ENCODE measurements at places on chromosomes 1 and 21.
A peak's percentile ranks its signal among the peaks of the same experiment; 100 is the strongest.

DNA sequence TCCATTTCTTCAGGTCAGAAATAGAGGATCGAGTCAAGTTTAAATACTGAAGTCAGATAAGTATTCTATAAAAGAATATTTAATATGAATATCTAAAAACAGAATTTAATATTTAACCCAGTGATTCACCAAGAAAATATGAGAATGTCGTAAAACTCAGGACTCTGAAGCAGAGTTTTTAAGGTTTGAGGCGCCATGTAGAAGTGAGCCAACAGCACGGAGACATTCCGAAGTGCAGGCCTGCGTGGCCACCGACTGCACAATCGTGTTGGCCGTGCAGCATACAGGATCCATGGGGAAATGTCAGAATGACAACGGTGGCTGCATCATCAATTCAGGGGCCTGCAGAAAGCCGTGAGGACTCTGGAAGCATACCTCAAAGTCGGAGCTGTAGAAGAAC, 23.4 kb downstream of the MRAP start:
- DNase-seq: no peak

- DNase-seq: no peak
Observed at GRCh38 chr1:9758559-9759121, 65.1 kb downstream of the CLSTN1 start.

GRCh38 chr1:40014812-40015594, 25.5 kb upstream of the CAP1 start:
- no peak for DNase-seq

- no peak for DNase-seq
Observed at GRCh38 chr1:38353956-38354355, 307.4 kb upstream of the POU3F1 start.

- DNase-seq: peak; percentile 7
Observed at GRCh38 chr1:99481391-99481996, 164.4 kb upstream of the PALMD start.

- no peak for DNase-seq
Observed at GRCh38 chr1:204799630-204800029, 71.0 kb upstream of the NFASC start.

GRCh38 chr21:27814226-27814625, 847.3 kb upstream of the ADAMTS5 start:
- DNase-seq: no peak

DNA sequence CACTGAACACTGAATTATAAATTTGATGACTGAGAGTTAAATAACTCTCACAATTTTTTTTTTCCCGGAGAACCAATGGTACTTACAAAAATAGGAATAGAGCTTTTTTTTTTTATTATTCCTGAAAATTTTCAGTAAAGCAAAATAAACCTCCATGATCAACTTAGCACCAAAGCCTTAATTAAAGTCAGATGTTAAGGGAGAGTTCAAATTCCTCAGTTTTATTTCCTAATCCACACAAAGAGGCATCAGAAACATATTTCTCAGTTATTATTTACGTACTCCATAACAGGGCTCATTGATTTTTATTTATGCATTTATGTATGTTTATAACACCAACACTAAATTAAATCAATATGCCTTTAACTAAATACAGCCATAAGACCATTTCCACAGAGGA, 55.5 kb downstream of the PLPPR5 start:
- no peak for DNase-seq

- no peak for DNase-seq
Observed at GRCh38 chr1:212671342-212672031, 28.2 kb downstream of the BATF3 start.

GRCh38 chr21:46294647-46295176, 8.6 kb downstream of the YBEY start:
- DNase-seq: no peak

DNA sequence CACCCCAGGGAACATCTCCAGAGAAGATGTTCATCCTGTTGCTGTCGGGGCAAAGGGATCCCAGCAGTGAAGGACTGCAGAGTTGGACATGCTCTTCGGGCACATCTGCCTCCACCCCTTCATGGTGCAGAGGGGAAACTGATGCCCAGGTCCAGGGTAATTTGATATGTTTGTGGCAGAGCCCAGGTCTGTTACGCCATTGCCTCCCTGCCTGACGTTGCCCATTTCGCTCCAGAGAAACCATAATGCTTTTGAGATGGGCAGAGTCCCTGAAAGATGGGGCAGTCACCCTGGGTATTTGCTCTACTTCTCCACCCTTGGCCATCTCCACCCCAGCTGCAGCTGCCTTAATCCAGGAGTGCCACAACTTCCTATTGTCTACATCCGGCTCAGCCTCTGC, 290.4 kb upstream of the POU3F1 start:
- no peak for DNase-seq

Data from stimulated activated CD4-positive, alpha-beta T cell treated with anti-CD3 and anti-CD28 coated beads, Interleukin-1b, Interleukin-23, amount 100 ng/mL, for 24 hours (primary cell).